ENCODE measurements at places on chromosomes 16 and 17.

- DNase-seq, result no peak
Measured at GRCh38 chr17:81568416-81568815, 16.3 kb upstream of the FAAP100 start.

GRCh38 chr16:70579648-70580630 lies 56.3 kb downstream of the SF3B3 start:
- no peak for DNase-seq

- DNase-seq, result no peak
Measured at GRCh38 chr17:43399839-43400328, 1.1 kb downstream of the ARL4D start.

- DNase-seq, result no peak
Measured at GRCh38 chr16:70410734-70411133, 28.2 kb downstream of the ST3GAL2 start.

DNA sequence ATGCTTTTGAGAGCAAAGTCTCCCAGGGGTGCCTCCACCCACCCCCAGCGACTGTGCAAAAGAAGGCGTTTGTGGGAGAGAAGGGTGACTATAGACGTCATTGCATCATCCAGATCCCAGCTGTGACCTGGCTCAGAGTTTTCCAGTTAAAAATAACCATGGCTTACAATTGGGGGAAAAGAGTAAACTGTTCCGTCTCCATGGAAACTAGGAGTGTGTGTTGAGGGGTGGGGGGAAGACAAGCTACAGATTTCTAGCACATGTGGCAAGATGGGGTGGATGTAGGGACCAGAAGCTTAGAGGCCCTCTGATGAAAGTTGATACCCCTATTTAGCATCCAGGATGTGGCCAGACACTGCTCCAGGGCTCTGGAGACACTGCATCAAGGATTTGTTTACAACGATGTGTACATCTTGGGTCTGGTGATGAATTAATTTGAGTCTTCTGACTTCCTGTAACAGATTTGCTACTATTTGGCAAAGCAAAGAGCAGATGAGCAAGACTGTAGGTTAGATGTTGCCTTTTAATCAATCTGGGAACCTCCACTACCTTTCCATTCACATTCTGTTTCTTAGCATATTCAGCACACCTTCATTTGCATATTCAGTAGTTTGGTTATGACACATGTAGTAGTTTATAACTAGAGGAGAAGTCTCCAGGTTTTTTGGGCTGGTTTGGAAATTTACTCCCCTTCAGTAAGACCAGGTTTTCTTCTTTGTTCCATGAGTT lies 6.2 kb upstream of the DUSP14 start:
- peak; percentile 98 for DNase-seq
